ENCODE measurements at places on chromosomes 3 and 15.
A peak's percentile ranks its signal among the peaks of the same experiment; 100 is the strongest.

DNA sequence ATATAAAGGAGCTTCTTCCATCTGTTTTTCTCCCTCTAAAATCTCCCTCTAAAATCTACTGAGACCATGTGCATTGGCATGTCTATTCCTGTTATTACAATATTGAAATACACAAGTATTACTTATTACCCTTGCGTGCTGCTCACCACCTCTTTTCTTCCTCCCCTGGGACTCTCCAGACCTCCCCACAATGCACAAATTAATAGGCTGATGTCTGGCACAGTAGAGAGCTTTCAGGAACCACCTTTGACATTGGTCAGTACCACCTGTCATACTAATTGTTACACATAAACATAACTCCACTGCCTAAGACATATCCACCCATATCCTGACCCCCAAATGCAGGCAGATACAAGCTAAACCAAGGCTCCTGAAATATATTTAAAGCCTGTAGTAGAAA, 722.6 kb downstream of the FHIT start:
- DNase-seq: no peak

- DNase-seq: no peak
Observed at GRCh38 chr3:9136746-9137465, 112.5 kb downstream of the SRGAP3 start.

DNA sequence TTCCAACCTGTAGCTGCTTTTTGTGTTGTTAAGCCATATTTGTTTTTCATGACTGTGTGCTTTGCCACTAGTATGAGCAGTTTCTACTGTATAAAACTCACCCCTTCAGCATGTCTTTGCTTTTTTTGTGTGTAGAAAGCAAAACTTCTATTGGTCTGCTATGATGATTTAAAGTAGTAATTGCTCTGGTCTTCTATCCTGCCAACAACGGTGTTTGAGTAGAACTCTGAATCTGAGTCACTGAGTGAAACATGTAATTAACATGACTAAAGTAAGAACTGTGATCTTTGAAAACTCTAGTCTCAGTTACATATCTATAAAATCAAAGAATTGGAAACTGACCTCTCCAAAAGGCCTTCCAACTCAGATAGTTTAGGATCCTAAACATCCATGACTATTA, 133.6 kb downstream of the TPRG1 start:
- no peak for DNase-seq

DNA sequence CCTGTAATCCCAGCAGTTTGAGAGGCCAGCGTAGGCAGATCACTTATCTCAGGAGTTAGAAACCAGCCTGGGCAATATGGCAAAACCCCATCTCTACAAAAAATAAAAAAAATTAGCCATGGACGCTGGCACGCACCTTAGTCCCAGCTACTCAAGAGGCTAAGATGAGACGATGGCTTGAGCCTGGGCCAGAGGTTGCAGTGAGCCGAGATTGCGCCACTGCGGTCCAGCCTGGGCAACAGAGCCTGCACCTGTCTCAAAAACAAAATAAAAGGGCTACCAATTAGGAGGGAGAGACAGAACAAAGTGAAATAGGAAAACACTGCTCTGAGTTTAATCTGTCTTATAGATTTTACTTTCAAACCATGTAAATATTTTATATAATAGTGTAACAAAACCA, 33.8 kb downstream of the MSL2 start:
- no peak for DNase-seq

GRCh38 chr3:16528106-16528505, 14.6 kb upstream of the RFTN1 start:
- DNase-seq: no peak

DNA sequence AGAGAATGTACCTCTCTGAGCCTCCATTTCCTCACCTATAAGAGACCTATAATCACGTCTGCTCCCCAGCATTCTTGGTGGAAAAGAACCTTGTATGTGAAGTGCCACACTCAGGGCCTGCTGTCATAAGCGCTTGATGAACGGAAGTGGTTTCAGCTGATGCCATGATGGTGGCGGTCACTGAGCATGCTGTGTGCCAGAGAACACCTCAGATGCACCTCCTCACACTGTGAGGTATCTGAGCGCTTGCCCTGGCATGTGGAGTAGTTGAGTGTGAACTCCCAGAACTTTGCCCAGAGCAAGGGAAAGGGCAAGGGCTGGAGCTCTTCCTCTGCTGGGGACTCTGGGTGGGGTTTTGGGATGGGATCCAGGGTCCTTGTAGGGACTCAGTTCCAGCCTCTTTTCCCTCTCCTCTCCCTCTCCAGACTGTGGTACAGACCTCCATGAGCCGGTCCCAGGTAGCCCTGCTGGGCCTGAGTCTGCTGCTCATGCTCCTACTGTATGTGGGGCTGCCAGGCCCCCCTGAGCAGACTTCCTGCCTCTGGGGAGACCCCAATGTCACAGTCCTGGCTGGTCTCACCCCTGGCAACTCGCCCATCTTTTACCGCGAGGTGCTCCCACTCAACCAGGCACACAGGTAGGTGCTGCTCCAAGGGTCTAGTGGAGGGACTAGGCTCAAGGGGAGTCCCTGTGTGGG, 2.7 kb downstream of the ABHD14A start:
- DNase-seq: peak; percentile 63

DNA sequence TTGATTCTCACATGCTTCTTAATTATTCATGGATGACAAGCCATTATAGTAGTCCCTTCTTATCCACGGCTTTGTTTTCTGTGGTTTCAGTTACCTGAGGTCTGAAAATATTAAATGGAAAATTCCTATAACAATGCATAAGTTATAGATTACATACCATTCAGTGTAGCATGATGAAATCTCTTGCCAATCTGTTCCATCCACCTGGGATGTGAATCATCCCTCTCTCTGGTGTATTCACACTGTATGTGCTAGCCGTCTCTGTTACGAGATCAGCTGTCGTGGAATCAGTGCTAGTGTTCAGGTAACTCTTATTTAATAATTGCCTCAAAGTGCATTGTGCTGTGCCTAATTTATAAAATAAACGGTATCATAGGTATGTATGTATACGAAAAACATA, 5.2 kb downstream of the WDR5B start:
- peak; percentile 19 for DNase-seq

DNA sequence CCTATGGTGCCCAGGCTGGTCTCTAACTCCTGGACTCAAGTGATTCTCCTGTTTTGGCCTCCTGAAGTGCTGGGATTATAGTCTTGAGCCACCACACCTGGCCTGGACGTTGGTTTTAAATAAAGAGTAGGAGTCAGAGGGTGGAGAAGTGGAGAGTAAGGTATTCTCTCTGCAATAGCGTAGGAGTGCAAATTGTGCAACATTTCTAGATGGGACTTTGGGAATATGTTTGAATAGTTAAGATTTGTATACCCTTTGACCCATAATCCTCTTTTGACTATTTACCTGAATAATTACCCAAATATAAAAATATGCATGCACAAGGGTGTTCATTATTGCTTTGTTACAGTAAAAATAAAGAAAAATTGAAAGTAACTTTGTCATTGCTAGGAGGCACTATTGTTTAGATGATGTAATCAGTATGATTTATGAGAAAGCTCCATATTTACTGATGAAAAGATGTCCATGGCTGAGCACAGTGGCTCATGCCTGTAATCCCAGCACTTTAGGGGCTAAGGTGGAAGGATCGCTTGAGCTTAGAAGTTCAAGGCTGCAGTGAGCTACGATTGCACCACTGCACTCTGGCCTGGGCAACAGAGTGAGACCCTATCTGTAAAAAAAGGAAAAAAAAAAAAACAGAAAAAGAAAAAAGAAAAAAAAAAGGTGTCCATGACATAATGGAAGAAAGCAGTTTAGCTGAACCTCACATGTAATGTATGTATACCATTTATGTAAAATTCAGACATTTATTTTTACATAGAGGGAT, 15.1 kb upstream of the XYLB start:
- DNase-seq: no peak

GRCh38 chr15:58523634-58524033, 91.8 kb downstream of the LIPC start:
- DNase-seq: no peak

DNA sequence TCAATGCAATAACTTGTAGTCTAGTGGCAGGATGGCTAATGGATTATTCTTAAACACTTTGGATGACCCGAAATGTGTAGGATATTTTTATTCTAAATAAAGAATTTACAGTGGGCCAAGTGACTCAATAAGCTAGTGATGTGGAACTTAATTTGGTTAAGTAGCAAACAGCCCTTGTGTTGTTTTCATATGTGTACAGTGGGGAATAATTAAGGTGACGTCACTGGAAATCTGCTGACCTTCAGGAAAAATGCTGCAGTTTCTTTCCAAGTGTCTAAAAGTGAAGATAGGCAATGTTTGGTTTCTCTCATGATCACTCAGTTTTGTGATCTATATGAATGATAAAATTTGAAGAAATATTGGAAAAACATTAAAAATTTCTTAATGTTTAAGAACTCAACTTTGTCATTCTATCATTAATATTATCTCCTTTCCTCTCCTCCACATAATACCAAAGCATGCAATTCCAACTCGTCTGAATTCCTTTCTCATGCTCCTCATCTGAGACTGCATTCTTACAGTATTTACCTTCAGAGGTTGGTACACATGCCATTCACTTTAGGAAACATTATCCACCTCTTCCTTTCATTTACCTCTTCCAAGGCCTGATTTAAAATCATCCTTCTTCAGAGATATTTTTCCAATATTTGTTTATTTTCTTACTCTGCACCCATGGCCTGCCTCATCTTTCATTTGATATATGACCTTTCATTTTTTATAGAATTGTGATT, 414.6 kb upstream of the ARPP21 start:
- DNase-seq: no peak

GRCh38 chr3:189056646-189057335, 115.0 kb upstream of the TPRG1 start:
- DNase-seq: no peak

GRCh38 chr15:93072011-93072410, 17.0 kb downstream of the RGMA start:
- no peak for DNase-seq

Data from activated CD8-positive, alpha-beta T cell treated with anti-CD3 and anti-CD28 coated beads for 36 hours (primary cell).